Nephron progenitor cell (in vitro differentiated cells): ENCODE measurements at places on chromosomes 2 and 18.

- no peaks in the 10 kb centered on the region for H3K36me3 ChIP-seq
- H3K27me3 ChIP-seq, result no peaks in the 10 kb centered on the region
- no peak overlapping the region for H3K4me3 ChIP-seq
- H3K27ac ChIP-seq, result no peak overlapping the region
- no peaks in the 10 kb centered on the region for H3K4me1 ChIP-seq
- no peak for DNase-seq
Observed at GRCh38 chr2:52558265-52558664, 1209.3 kb upstream of the CHAC2 start.

DNA sequence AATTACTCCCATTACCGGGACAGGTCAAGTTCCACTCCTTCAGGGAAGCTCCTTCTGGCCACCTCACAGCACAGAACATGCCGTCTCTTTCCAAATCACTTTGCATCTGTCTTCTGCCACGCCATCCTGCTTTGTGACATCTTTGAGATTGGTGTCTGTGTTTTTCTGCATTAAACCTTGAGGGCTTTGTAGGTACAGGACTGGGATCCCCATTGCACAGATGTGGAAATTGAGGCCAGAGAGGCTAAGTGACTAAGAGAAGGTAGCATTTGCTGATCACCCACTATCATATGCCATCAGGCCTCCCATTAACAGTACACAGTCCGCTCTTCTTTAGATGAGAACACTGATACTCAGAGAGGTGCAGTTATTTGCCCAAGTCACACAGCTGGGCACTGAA is 9.5 kb upstream of the CYP27C1 start:
- no peaks in the 10 kb centered on the region for H3K27me3 ChIP-seq
- DNase-seq, result no peak
- H3K36me3 ChIP-seq, result peaks cover 13% of the 10 kb centered on the region
- no peak overlapping the region for H3K27ac ChIP-seq

GRCh38 chr2:165662720-165663119 is 131.3 kb downstream of the GALNT3 start:
- H3K4me3 ChIP-seq, result no peak overlapping the region
- no peaks in the 10 kb centered on the region for H3K27me3 ChIP-seq
- peak overlapping the region; percentile 31 for H3K27ac ChIP-seq
- no peak for DNase-seq

- H3K4me3 ChIP-seq, result no peak overlapping the region
- peaks cover 3% of the 10 kb centered on the region for H3K27me3 ChIP-seq
- DNase-seq, result no peak
Observed at GRCh38 chr18:73947180-73947921, 200.3 kb downstream of the FBXO15 start.

DNA sequence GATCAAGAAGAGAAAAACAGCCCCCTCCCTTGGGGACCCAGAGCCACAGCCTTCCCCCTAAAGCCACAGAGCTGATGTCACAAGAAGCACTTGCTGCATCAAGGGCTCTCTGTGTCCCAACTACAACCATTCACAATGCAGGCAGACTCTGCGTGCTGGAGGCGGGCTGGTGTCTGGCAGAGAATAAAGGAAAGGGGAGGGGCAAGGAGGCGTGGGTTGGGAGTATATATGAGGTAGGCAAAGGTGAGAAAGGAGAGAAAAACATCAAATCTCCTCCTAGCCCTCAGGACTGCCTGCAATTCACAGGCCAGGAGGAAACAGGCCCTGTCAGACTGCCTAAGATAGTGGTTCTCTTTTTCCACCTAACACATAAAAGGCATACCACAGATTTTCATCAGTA is 48.8 kb upstream of the IHH start:
- H3K4me3 ChIP-seq, result no peak overlapping the region
- no peak overlapping the region for H3K27ac ChIP-seq
